ENCODE measurements at places on chromosomes 11 and 22. TPM values are rescaled to one million over a fixed set of nuclear protein-coding genes. Genes with fewer than 3 reads are reported as not detected.

- DNase-seq: no peak
Observed at GRCh38 chr22:47013861-47014635, 251.6 kb downstream of the TBC1D22A start.

DEPDC7 gene
- 1.2 TPM for total RNA-seq

DNA sequence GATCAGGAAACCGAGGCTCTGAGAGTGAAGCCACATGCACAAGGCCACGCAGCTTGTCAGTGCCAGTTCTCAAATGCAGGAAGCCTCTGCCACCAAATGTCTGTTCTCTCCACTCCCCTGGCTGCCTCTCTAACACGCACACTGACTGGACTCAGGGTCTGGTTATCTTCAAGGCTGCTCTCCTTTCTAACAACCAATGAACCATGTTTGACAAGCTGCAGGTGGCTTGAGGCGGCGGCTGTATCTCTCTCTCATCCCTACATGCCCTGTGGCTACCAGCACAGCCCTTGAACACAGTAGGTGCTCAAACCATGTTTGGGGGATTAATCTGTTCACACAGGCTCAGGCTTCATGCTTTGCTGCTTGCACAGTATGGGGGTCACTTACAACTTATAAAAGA, 23.7 kb downstream of the MFNG start:
- DNase-seq: no peak

GRCh38 chr11:862081-862661, 19.5 kb downstream of the TSPAN4 start:
- no peak for DNase-seq

GRCh38 chr11:3123761-3124733, 41.1 kb downstream of the OSBPL5 start:
- DNase-seq: no peak

SCARF2 gene
- 1.0 TPM for total RNA-seq
